Epithelial cell of proximal tubule (primary cell): ENCODE measurements at places on chromosomes 1 and 21. TPM values are rescaled to one million over a fixed set of nuclear protein-coding genes. Genes with fewer than 3 reads are reported as not detected.

DNA sequence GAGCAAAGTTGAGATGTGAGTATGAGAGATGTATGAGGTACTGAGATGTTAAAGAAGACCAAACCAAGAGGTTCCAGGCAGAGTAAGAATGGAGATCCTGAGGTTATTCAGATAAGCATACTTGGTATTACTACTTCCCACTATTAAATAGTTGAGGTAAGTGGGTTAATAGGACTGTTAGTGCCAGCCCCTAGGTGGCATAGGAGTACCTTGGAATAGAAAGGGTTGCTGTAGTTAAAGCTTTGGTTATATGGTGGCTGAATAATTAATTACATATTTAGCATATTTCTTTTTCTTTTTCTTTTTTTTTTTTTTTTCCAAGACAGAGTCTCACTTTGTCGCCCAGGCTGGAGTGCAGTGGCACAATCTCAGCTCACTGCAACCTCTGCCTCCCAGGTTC, 397.9 kb upstream of the TMPRSS15 start:
- DNase-seq: no peak

DNA sequence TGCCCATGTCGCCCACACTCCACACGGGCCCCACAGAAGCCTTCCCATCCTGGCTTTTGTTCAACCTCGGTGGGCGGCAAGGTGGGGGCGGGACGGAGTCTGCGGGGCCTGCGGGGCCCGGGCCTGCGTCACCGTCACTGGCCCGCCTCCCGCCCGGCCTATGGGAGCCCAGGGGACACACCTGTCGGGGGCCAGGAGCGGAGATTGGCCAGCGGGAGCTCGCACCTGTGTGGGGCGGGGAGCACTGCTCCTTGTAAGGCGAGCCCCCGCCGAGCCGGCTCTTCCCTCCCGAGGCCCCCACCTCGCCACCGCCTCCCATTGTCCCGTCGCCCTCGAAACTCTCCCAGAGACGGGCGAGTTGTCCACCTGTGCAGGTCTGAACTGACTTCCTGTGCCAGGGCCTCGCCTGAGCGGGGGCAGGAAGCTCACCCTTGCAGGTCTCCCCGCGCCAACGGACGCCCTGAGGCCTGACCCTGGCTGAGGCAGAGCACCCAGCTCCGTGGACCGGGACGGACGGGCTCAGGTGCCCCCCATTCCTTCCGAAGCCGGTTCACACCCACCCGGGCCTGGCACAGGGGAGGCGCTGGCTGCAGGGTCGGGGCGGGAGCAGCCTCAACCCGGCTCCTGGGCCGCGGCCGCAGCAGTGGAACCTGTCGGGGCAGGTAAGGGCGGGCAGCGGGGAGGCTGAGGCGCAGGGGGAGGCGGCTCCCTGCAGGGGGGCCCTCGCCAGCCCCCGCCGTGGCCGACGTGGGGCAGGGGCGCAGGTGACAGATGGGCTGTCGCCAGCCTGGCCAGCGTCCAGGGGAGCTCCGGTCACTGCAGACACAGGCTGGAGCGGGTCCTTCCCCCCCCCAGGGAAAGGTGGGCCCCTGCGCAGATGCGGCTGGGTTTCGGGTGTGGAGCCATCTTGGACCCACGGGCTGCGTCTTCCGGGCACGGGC, 10.8 kb upstream of the TTLL10 start:
- no peak for DNase-seq

DNA sequence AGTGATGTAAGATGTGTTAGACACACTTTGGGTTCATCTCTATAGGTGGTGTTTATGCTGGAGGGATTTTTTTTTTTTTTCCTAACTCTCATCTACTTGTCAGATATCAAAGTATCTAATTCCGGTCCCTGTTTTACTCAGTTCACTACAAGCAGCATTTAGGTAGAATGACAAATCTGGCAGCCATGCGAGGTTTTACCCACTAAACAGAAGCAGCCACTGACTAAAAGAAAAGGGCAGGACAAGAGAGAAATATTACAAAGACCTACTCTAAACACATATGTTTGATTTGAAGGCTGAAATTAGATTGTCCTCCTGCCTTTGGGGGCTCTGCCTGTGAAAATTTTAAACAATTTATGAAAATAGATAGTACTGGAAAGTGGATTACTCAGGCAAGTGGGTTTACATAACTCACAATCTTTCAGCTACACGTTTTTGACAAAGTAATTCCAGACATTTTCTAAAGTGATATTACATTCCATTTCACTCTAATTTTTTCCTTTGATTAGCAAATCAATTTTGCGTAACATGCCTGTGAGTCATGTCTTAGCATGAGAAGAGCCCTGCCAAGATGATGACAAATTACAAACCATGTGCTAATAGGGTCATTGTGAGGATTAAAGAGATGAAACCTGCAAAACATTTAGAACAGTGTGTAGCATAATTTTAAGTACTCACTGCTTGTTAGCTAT, 172.6 kb downstream of the PLA2G4A start:
- peak; percentile 44 for DNase-seq

DNA sequence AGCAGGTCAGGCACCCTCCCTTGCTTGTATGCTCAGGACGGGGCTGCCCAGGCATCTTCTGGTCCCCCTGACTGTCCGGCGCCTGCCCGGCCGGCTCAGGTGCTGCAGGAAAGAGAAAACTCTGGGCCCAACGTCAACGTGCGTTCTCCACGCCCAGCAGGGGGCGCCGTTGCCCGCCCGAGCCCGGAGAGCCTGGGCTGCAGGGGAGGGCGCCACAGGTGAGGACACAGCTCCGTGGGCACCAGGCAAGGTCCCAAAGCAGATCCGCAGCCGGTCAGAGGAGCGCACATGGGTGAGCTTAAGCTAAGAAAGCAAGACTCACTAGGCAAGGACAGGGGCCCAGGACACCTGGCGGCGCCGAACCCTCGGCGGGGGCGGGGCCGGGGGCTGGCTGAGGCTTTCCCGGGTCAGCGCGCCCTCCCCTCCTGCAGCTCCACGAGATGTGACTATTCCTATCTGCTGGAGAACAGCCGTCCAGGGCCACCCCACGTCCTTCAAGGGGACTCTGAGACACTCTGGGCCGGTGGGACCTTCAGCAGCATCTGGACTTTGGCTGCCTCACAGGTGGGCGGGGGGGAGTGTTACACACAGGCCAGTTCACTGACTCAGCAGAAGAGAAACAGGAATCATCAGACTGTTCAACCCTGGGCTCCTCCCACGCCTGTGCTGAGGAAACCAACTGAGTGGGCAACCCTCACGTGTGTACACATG, 29.3 kb downstream of the KRTAP10-1 start:
- no peak for DNase-seq

GRCh38 chr1:147700042-147701006, 30.0 kb upstream of the ACP6 start:
- DNase-seq: peak; percentile 65

- DNase-seq: no peak
Observed at GRCh38 chr1:58754073-58754613, 29.7 kb downstream of the JUN start.

GRCh38 chr1:10714337-10715114, 81.9 kb downstream of the CASZ1 start:
- no peak for DNase-seq

GRCh38 chr1:19447550-19447949, 37.8 kb downstream of the CAPZB start:
- DNase-seq: no peak

DNA sequence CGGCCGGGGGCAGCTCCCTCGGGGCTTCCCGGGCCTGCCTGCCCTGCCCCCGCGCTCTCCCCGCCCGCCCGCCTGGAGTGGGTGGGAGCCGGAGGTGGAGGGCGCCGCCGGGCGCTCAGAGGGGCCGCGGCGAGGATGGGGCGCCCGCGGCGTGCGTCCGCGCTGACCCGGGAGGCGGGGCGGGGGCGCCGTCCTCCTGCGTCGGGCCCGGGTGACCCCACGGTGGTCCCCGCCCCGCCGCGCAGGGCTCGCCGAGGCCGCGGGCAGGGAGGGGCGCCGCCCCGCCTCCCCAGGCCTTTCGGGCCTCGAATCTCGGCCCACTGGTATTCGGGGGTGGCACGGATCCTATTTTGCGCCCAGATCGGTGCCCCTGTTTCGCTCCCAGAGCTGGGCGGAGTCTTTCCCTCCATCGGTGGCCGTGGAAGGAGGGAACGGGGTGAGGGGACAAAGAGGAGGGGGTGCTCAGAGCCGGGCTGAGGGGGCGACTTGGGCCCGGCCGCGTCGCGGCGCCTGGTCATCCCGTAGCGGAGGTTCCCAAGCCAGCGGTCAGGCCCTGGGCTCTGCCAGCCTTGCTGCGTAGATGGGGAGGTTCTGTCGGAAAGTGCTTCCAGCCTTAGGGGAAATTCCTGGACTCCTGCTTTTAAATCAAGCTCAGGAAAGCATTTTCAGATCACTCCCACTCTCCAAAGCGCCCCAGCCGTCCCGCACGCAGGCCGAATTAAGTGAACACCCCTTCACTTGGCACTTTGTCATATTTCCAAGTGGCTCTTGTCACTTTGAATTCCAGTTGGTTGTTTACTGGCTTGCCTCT, 545 bp downstream of the PATJ start:
- no peak for DNase-seq

GRCh38 chr1:186465946-186466345, 5.0 kb upstream of the PDC start:
- no peak for DNase-seq

DNA sequence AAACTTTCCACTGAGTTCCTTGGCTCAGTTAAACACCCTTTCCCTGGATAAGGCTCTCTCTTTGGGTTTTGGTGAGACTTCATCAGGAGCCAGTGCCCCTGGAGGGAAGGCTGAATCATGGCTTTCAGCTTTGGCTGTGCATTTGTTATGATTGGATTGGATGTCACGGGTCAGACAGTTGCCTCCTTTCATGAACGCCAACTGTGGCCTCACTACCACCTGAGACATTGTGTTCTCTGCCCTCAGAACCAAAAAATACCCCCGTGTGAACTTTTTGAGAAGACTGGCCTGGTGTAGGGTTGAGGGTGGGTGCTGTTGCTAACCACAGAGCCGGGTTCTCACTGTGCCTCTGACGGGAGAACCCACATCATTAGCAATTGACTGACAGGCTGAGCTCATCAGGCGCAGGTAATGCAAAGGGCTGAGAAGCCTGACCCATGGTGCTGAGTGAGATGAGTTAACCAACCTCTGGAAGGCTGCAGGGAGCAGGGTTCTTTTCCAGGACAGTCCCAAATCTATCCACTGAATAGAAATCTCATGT, 65.6 kb downstream of the HHAT start:
- DNase-seq: no peak

- no peak for DNase-seq
Observed at GRCh38 chr1:183330335-183330734, 87.8 kb downstream of the NMNAT2 start.

DNA sequence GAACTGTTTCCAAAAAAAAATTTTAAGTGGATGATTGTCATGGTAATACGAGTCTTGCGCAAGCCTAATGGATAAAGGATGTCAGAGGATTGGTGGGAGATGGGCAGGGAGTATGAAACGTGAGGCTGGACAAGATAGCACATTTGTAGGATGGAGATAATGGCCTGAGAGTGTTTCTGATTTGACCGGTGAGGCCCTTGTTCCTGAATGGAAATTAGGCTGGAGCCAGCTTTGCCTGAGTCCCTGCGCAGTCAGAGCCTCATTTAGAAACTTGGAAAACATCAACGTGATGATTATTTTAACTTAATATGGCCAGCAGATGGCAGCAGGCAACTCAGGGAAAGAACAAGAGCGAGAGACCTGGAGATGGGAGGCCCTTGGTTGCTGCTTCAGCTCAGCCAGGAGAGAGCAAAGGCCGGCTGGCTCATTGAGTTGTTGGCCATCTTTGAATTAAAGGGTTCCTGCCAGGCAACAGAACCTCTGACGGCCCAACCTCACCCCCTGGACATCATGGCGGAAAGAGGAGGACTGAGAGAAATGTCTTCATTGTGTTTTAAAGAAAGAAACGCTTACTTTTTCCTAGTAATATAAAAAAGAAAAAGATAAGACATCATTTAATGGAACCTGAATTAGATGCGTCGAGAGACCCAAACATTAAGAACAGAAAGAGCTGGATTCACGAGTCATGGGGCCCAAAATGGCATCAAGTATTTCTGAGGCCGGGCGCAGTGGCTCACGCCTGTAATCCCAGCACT, 80.3 kb downstream of the SELENOF start:
- peak; percentile 48 for DNase-seq

DNA sequence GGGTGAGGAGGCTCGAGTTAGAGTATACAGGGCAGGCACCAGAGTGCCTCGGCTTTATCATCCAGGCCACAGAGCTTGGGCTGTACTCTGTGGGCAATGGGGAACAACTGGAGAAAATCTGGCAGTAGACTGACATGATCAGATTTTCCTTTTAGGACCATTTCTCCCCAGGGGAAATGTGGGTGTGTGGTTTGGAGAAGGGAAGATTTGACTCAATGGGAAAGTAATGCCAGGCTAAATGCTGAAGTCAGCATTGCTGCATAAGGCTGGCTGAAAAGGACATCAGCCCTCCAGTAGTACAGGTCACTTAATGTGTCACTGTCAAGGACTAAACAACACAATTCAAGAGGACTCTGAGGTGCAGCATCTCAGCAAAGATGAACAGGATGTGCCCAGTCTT, 5.0 kb downstream of the FYB2 start:
- DNase-seq: no peak

GRCh38 chr1:205456383-205456867, 580 bp upstream of the BLACAT1 start:
- DNase-seq: no peak

DNA sequence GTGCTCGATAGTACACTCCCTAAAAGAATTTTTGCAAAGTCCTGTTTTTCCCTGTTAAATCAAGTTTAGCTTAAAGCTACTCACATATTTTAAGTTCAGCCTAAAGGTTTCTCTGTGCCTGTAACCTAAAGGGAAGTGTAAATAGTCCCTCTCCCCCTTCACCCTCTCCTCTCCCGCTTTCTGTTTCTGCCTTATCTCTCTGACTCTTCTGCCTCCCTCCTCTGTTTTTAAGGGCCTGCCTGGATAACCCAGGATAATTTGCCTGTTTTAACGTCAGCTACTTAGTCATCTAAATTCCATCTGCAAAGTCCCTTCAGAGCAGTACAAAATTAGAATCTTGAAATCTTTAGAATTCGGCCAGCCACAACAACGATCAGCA, 92.6 kb downstream of the NID1 start:
- no peak for DNase-seq

DNA sequence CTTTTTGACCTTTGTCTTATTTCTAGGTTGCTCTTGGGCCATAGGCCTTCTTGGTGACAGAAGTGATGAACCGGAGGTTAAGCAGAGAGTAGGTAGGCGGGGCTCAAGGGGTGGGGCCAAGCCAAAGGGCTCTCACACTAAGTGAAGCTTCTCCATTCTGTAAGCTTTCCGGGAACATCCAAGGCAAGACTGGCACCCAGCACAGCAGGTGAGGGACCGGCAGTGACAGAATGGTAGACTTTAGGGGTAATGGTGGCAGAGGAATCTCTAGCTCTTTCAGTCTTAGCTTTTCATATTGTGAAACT, at the start of gene TNFAIP8L2:
Gene TNFAIP8L2 (plus strand): TSS at position 135 of the 305 bp plus-strand sequence. CDS start 2,049 bp downstream, outside the sequence.
- no peak for DNase-seq

GRCh38 chr1:18883636-18884418, 18.5 kb downstream of the ALDH4A1 start:
- DNase-seq: no peak

PTGS2 gene
- 4.3 and 8.7 TPM in 2 replicates for total RNA-seq

C1orf21 gene
- 2.3 and 4.0 TPM in 2 replicates for total RNA-seq

FAM229A gene
- total RNA-seq: 1.7 and 11.7 TPM in 2 replicates

MMP23B gene
- 3.5 and 15.0 TPM in 2 replicates for total RNA-seq

PRRC2C gene
- 46.7 and 53.0 TPM in 2 replicates for total RNA-seq

RGSL1 gene
- not detected in 2 replicates for total RNA-seq

CA6 gene
- not detected in 2 replicates for total RNA-seq
